ENCODE measurements at places on chromosomes 12 and 14.

DNA sequence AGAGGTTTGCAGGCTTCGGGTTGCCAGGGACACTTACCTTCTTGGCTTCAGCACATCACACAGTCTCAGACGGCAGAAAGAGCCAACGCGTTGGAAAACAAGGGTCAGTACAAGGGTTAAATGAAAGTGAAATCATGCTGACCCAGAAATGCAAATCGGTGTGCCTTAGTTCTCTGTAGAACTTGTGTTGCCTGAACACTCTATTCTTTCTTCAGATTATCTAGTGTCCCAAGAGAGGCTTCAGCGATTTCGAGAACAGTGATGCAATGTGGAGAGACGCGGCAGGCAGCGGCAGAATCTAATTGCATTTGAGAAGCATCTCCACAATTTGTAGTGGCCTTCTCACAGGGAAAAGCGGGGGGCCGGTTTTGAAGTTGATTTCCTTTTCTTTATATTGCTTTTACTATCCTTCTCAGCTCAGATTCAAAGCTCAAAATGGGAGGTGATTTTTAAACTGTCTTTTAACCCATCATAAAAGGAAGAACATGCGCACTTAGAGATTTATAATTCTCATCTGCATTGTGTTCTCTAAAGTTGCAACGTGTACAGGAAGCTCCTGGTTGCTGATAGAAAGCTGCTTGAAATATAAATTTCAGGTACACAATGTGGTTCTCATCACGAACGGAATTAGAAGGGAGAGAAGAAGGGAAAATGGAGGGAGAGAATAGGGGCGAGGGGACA, 67.8 kb upstream of the EGLN3 start:
- no peak for DNase-seq

GRCh38 chr12:55673638-55674037, 34.1 kb downstream of the ITGA7 start:
- DNase-seq = no peak

GRCh38 chr12:105014603-105015002, 28.5 kb downstream of the NOPCHAP1 start:
- no peak for DNase-seq

DNA sequence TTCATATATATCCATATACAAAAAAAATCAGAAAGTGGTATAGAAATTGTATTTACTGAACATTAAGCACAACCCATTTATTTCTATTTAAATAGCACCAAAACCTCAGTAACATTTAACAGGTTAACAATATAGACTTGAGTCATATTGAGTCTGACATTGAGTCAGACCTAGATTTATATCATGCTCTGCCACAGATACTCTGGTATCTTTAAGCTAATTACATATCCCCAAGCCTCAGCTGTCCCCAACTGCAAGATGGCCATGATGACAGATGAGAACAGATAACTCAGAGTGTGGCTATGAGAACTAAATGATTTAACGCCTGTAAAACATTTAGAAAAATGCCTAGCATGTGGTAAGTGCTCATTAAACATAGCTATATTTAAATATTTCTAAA, 40.3 kb downstream of the IFNG start:
- no peak for DNase-seq

GRCh38 chr12:2354151-2354991, 301.6 kb downstream of the CACNA1C start:
- DNase-seq = no peak

- no peak for DNase-seq
Observed at GRCh38 chr14:69580009-69580577, 5.4 kb upstream of the CCDC177 start.

Measured in activated T-cell treated with anti-CD3 and anti-CD28 coated beads, Interleukin-2, amount 50 U/mL, for 1 hour (primary cell).